ENCODE measurements at places on chromosomes 11 and 22.

GRCh38 chr11:30917859-30918478 is 331.8 kb upstream of the MPPED2 start:
- DNase-seq, result no peak

DNA sequence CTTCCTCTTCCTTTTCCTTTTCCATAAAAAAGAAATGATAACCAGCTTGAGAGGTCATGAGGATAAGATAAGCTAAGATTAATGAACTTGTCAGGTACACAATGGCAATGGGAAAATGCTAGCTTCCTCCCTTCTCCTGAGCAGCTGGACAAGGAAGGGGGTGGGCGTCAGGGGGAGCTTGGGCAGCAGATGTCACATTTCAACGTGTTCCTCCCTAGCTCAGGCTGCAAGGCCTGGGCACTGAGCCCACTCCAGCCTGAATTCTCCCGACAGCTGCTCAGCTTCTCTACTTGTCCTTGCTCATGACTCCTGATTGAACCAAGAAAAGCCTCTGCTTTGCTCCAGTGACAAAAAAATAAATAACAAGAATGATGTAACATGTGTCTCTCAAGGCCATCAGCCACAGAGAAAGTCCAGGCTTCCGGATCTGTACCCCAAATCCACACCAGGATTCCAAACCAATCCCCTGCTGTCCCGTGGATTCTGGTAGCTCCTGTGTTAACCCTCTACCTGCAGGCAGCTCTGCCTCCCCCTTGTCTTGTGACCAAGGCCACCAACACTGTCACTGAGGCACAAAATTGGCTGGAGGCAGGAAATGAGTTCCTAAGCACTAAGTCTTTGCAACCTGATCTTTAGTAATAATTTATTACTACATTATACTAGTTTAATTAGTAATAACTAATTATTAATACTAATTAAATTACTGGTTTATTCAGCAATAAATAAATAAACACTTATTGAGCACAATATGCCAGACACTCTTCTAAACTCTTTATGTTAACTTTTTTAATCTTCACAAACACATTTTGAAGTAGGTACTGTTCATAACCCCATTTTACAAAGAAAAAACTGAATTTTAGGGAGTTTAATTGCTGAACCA is 146.5 kb downstream of the CCDC34 start:
- DNase-seq, result no peak

- DNase-seq, result no peak
Observed at GRCh38 chr22:24995649-24996180, 43.2 kb downstream of the KIAA1671 start.

DNA sequence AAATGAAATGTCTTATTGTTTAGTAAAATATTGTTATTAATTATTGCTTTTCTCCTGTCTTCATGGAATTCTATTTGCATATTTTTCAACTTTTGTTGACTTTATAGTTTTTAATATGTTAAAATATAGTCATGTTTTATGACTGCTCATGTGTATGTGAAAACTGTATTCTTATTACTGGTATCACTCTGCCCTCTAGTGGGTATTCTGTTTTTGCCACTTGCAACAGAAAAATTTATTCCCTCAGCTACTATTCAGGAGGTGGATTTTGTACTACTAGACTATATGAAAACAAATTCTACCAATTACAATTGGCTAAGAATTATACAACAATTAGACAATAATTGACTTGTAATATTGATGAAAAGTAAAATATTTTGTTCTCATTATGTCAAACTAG is 45.0 kb downstream of the OR4C6 start:
- DNase-seq, result no peak

GRCh38 chr22:50184902-50185374 is 775 bp upstream of the TRABD start:
- no peak for DNase-seq

DNA sequence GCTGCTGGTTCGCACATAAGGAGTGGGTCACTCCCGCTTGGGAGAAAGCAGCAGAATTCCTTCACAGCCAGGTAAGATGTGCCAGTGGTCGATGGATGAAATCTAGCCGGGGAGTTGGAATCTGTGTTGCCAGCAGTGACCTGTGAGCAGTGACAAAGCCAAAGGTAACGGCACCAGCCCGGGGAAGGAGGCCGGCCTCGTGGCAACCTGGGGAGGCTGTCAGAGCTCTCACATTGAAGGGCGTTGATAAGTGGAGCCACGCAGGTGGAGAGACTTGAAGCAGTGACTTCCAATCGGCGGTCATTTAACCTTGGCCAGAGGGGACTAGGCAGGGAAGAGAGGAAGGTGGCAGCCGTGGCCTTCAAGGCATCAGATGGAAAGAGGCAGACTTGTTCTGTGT is 58.8 kb downstream of the ARHGAP8 start:
- no peak for DNase-seq

DNA sequence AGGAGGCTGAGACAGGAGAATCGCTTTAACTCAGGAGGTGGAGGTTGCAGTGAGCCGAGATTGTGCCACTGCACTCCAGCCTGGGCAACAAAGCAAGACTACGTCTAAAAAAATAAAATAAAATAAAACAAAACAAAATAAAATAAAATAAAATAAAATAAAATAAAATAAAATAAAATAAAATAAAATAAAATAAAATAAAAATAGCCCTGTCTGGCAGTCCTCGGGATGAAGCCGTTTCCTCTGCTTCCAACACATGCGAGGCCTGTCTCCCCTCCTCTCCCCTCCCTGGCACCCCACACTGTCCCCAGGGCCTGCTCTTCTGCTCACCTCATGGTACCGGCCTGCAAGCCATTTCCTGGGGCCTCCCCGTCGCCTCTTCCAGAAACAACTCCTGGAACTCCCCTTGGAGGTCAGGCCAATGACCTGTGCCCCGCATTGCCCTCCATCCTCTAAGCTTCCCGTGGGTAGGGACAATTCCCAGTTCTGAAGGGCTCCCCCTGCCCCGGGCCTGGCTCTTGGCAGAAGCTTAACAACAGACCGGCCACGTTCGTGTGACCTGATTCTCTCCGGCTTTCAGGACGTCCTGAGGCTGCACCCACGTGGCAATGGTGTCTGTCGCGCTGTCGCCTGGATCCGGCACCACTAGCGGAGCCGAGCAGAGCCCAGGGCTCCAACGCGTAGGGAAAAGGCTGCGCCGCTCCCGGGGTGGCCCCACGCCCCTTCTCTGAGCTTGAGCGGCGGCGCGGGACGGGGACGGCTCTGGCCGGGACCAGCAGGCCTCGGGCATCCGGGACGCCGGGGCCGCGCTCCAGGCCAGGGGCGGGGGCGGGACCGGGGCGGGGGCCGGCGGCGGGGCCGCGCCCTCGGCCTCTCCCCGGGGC is 456 bp upstream of the PARVB start:
- no peak for DNase-seq

GRCh38 chr11:3123761-3124733 is 41.1 kb downstream of the OSBPL5 start:
- DNase-seq, result no peak

Data from cortex of kidney (tissue), 1 donor.